ENCODE measurements at places on chromosomes 1 and 21.

- DNase-seq: no peak
These were observed 6.3 kb upstream of the CD247 start for GRCh38 chr1:167524651-167525050.

DNA sequence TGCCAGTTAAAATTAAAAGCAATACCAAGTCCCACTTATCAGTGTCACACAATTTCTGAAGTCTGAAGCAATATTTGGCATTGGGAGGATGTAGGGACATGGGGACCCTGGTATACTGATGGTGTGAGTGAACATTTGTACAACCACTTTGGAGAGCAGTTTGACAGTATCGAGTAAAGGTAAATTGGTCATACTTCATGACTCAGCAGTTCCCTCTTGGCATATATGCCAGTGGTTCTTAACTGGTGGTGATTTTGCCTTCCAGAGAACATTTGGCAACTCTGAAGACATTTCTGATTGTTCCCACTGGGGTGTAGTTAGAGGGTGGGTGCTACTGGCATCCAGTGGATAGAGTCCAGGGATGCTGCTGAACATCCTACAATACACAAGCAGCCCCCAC, 19.7 kb downstream of the FMOD start:
- no peak for DNase-seq

DNA sequence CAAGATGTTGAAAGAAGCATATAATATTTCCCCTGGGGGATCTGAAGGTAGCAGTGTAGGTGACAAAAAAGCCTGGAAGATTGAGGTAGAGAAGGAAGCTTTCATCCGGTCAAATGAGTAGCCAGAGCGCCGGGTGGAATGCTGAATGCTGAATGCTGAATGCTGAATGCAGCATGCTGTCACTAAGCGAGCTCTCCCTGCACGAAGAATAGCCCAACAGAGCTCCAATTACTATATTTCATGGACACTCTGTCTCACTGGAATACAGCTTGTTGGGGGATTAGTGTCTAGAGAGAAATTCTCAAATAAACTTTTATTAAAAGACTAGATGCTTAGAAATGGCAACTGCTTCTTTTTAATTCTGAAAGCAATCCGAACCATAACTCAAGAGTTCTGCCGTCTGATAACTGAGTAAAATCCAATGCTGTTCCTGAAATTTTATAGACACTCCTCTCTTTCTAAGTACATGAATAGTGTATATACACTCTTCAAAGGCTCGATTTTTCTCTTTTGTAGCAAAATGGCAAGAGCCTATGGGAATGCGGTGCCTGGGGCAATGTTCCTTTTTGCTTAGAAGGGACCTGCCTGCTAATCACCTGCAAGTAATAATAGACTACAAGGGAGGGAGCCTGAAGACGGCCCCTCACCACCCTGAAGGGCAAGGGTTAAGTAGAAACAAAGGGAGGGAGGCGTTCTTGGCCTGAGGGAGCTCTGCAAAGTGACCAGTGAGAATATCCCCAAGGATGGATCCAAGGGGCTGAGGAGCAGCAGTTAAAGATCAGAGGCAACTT, 203.7 kb upstream of the ESRRG start:
- no peak for DNase-seq

- DNase-seq: no peak
These were observed at the start of gene ALPL for GRCh38 chr1:21509351-21510112. TSS of gene ALPL (plus strand) at chr1:21509423. CDS start at chr1:21554082, 44,659 bp downstream.

GRCh38 chr1:32754317-32755097, 51.9 kb upstream of the SYNC start:
- DNase-seq: no peak

- DNase-seq: no peak
These were observed 59.3 kb downstream of the SLC37A1 start for GRCh38 chr21:42572906-42573495.

- DNase-seq: no peak
These were observed 89.3 kb downstream of the EPHB2 start for GRCh38 chr1:22799971-22800370.

GRCh38 chr1:100875228-100875627, 19.4 kb downstream of the EXTL2 start:
- DNase-seq: peak; percentile 45

DNA sequence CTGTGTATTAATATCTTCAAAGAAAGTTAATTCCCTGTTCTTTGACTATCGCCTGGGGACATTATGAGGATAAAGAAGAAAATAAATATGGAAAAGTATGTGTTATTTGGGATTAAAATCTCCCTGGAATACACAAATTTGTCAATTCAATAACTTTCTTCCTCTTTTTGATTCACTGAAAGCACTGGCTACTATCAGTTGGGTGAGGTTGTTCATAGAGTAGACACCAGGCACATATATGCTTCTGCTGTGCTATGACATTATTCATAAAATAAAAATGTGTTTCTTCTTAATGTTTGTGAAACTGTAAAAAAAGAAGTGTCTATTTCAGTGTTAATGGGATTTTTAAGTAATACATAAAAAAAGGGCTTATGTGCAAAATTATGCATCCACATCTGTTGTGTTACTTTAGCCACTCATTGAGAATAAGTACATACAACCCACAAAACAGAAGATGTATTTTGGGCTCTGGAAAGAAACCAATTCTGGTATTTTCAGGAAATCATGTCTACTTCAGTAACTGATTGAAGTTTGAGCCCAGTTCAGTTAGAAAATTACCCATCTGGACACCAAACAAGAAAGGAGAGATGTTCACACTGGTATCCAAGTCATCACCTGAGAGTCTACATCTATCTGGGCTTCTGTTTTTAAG, 169.4 kb downstream of the GABPA start:
- no peak for DNase-seq

DNA sequence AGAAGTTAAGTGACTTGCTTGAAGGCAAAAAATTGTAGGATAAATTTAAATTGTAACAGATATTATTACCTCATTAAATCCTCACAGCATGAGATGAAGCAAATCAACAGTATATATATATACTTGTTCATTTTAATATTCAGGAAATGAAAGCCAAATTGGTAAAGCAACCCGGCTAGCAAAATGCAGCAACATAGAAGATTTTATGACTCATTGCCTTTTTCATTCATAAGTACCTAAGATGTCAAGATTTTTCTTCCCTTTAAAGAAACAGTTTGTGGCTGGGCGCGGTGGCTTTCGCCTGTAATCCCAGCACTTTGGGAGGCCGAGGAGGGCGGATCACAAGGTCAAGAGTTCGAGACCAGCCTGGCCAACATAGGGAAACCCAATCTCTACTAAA, 190.5 kb upstream of the NRIP1 start:
- no peak for DNase-seq

DNA sequence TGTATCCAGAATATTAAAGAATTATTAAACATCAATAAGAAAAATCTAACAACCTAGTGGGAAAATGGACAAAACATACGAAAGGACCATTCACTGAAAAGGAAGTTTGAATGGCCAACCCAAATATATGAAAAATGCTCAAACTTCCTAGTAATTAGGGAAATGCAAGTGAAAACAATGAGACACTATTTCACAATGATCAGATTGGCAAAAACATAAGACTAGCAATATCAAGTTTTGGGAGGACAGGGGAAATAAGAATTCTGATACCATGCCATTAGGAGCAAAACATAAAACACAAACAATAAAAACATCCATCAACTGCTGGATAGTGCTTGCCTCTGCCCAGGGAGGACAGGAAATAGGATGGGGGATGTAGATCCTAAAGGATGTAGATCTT, 14.3 kb downstream of the XCL2 start:
- no peak for DNase-seq

DNA sequence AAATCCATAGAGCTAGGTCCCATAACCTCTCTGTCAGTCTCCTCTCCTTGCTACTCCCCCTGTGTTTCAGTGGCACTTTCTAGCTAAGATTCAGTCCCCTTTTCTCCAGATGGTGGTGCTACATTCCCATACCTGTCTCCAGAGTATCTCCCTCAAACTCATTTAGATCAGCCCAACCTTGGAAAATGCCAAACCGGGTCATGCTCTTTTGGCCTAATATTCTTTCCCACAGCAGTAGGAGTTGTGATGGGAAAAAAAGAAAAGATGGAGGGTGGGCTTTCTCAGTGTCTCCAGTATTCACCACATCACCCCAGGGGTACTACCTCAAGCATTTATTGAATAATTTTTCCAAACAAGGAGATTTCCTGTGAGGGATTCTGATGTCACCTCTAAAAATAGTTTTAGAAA, 3.2 kb upstream of the RXFP4 start:
- DNase-seq: peak; percentile 66

DNA sequence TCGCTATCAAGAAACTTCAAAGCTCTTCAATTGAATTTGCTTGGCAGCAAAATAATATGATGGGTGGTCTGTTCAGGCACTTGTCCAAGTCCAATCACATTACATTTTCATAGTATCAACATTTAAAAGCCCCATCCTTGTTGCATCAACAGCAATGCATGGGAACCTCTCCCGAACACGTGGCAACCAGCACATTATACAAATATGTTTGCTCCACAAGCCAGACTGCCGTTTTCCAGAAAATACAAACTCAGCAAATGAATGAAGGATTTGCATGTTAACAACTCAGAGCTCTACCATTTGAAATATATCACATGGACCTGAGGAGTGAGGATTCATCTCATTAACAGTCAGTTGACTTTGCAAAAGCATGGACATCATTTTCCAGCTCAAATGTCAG, 20.0 kb upstream of the LYPLAL1 start:
- DNase-seq: no peak

DNA sequence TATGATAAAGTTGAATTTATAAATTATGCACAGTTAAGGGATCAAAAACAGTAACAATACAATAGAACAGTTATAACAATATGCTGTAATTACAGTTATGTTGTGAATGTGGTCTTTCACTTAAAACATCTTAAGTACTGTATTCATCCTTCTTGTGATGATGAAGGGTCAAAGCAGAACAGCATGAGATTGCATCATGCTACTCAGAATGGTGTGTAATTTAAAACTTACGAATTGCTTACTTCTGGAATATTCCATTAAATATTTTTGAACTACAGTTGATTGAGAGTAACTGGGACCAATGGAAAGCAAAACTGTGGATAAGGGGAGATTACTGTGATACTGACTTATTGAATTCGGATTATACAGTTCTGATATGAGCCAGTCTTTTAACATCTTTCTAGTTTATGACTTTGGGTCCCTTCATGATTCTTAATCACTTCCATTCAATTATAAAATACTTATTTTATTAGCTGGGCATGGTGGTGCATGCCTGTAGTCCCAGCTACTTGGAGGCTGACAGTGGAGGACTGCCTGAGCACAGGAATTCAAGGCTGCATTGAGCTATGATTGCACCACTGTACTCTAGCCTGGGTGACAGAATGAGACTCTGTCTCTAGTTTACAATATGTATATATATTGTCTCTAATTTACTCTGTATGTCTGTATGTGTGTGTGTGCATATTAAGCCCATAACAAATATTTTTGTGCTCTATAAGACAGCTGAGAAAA, 43.2 kb downstream of the ATP1B1 start:
- no peak for DNase-seq

GRCh38 chr1:15311880-15312279, 64.9 kb downstream of the FHAD1 start:
- DNase-seq: no peak

DNA sequence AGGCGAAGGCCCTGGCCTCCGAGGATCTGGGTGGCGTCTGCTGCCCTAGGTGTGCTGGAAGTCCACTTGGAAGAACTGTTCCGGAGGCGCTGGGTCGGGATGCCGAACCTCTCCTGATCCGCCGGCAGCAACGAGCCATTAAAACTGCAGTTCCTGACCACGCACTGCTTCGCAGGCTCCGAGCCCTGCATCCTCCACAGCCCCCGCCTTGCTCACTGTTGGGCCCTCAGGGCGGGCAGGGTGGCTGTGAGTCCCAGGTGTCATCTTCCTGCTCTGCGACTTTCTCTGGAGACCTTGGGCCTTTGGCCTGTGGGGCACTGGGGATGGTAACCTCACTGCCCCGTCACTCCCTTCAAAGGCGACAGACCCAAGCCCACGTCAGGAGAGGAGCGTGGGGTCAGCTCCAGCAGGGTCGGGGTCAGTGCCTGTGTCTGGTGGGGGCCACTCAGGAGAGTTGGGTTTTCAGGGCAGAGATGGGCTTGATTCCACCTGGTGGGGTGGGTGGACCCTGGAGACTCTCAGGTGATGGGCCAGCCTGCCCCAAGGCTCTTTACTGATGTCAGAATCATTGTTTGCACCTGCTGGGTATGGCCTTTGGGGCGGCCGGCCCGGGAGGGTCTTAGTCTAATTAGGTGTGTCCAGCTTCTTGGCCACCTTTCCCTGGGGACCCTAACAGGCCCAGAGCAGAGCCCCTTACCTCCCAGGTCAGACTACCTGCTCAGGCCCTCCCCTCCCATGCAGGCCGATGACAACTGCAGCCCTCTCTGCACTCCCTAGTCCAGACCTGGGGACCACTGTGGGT, 3.1 kb downstream of the PRXL2B start:
- no peak for DNase-seq

- DNase-seq: peak; percentile 20
These were observed 506 bp downstream of the JUN start for GRCh38 chr1:58783090-58783992.

- DNase-seq: no peak
These were observed at the start of gene JAM2 for GRCh38 chr21:25638660-25639550. TSS of gene JAM2 (plus strand) at chr21:25639258. CDS start at chr21:25639822, 564 bp downstream.

DNA sequence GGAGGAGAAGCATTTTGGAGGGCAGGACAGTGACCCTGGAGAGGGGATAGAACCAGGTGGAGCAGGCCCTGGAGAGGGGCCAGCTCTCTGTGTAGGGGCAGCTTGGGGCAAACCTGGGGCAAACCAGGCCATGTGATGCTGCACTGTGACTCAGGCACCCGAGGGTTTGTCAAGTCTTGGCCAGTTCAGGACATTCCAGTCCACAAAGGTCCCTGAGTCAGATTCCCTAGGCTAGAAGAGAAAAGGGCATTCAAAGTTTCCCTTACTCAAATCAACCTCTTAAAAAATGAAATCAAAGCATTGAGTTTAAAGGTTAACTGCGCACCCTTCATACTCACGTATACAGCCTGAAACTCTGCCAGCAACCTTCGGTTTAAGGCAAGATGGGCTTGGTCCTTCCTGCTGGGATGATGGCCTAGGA, 25.2 kb upstream of the PLA2G2C start:
- no peak for DNase-seq

- DNase-seq: no peak
These were observed 149.5 kb downstream of the NOS1AP start for GRCh38 chr1:162218975-162219374.

DNA sequence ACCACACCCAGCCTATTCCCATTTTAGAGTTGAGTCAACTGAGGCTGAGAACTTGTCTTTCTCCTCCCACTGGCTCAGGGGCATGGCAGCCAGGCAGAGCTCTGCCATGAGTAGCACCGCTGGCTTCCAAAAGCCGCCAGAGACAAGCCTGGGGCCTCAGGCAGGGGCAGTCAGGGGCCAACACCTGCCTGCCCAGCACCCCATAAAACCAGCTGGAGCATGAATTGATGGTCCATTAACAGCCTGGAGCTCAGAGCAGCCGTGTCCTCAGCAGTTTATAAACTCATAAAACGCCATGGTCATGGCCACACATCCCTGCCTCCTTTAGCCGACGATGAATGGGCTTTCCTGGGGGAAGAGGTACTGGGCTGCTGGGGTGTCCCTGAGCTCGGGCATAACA, 50.6 kb upstream of the PAX7 start:
- DNase-seq: no peak

- DNase-seq: no peak
These were observed 50.7 kb upstream of the H6PD start for GRCh38 chr1:9183898-9184297.

GRCh38 chr1:115189814-115190539, 100.7 kb upstream of the TSPAN2 start:
- DNase-seq: no peak

Data from NCI-H1436 (cell line).